ENCODE measurements at places on chromosomes 11 and 22. TPM values are rescaled to one million over a fixed set of nuclear protein-coding genes. Genes with fewer than 3 reads are reported as not detected.

The MPZL3 gene
- total RNA-seq, result 9.3 TPM

The ADORA2A gene
- total RNA-seq, result 4.0 TPM

The KCNK4 gene
- total RNA-seq, result not detected

- H3K27me3 ChIP-seq, result no peaks in the 10 kb centered on the region
- DNase-seq, result no peak
- H3K27ac ChIP-seq, result no peak overlapping the region
Measured at GRCh38 chr11:10606536-10607208, 38.2 kb upstream of the LYVE1 start.

DNA sequence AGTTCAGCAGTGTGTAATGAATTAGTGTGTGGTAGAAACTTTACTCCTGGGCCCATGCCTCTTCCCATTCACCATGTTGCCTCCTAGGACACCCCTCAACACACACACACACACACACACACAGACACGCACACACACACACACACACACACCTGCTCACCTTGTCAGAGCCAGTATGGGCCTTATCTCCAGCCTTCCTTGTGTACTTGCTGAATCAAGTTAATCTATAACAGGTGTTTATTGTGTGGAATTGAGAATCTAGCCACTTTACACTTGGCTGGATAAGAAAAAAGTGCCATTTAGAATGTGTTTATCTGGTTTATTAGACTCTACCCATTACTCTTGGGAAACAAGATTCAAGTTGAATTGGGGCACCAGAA is 14.5 kb upstream of the ZDHHC13 start:
- H3K27me3 ChIP-seq, result no peaks in the 10 kb centered on the region
- H3K4me3 ChIP-seq, result no peak overlapping the region
- no peaks in the 10 kb centered on the region for H3K4me1 ChIP-seq
- no peak overlapping the region for H3K27ac ChIP-seq
- DNase-seq, result no peak

- no peaks in the 10 kb centered on the region for H3K27me3 ChIP-seq
- H3K4me1 ChIP-seq, result no peaks in the 10 kb centered on the region
Measured at GRCh38 chr11:21640491-21640890, 552.4 kb upstream of the ANO5 start.

DNA sequence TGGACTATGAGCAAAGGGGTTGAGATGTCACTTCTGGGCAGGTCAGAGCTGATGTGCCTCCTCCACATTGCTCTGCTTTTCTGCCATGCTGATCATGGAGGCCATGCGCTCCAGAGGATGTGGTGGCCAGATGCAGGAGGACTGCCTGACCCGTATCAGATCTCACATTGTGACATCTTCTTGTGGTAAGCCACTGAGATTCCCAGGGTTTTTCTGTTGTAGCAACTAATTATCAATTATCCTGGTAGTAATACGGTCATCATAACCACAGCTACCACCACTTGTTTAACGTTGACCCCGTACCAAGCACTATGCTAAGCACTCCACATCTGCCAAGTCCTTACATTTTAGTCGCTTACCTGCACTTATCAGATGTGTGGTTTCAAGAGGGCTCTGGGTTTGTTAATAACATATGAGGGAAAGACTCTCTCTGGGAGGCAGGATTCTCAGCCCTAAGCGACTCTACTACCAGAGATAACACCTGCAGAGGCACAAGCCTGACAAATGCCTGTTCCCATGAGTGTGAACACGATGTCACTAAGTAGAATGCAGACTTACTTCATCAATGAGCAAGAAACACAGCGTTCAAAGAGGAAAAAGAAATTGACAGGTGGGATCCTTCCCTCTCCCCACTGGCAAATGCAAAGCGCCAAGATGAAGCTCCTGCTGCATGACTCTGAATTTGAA is 63.6 kb upstream of the TIMP3 start:
- H3K27ac ChIP-seq, result no peak overlapping the region
- peaks cover 44% of the 10 kb centered on the region for H3K4me1 ChIP-seq
- no peak overlapping the region for H3K4me3 ChIP-seq
- no peak for DNase-seq
- H3K36me3 ChIP-seq, result no peaks in the 10 kb centered on the region
- H3K27me3 ChIP-seq, result no peaks in the 10 kb centered on the region

DNA sequence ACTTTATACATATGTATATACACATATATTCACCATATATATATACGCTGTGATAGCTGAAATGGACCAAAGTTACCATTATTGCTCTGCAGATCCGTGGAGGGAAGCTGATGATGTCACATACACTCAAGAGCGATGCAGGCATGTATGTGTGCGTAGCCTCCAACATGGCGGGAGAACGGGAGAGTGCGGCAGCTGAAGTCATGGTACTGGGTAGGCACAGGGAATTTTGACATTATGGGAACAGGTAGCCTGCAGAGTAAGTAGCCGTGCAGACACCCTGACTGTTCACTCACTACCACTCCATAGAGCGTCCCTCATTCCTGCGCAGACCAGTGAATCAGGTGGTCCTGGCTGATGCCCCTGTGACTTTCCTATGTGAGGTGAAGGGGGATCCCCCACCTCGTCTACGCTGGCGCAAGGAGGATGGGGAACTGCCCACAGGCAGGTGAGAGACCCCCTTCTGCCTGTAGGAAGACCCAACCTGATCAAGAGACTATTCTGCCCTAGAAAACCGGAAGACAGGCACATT is 4.7 kb downstream of the ROBO3 start:
- H3K4me1 ChIP-seq, result peaks cover 24% of the 10 kb centered on the region
- H3K27me3 ChIP-seq, result peaks cover 76% of the 10 kb centered on the region
- H3K4me3 ChIP-seq, result no peak overlapping the region
- no peak for DNase-seq

GRCh38 chr11:36073411-36074203 is 129.7 kb downstream of the LDLRAD3 start:
- H3K36me3 ChIP-seq, result no peaks in the 10 kb centered on the region
- H3K4me3 ChIP-seq, result no peak overlapping the region
- no peak for DNase-seq
- no peak overlapping the region for H3K27ac ChIP-seq
- peaks cover 7% of the 10 kb centered on the region for H3K27me3 ChIP-seq
- no peaks in the 10 kb centered on the region for H3K4me1 ChIP-seq

- peaks cover 13% of the 10 kb centered on the region for H3K27me3 ChIP-seq
- DNase-seq, result no peak
- no peak overlapping the region for H3K4me3 ChIP-seq
- H3K36me3 ChIP-seq, result no peaks in the 10 kb centered on the region
- H3K27ac ChIP-seq, result no peak overlapping the region
Measured at GRCh38 chr11:73258104-73259035, 13.8 kb upstream of the P2RY6 start.

DNA sequence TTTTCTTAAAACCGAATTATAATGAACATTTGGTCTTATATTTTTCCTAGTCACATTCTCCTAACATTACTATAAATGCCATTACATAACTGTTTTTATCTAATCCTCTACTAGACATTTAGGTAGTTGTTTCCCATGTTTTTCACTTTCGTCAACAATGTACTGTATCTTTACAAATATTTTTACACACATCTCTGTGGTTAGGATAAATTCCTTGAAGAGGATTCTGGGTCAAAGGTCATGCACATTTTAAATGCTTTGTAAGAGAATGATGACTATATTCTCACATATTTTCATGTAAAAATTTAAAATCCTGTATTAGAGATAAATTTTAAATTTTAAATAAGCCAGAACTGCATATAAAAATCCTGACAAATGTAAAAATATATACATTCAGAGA is 61.3 kb upstream of the CLNS1A start:
- peaks cover 5% of the 10 kb centered on the region for H3K36me3 ChIP-seq
- no peak for DNase-seq
- H3K4me1 ChIP-seq, result peaks cover 7% of the 10 kb centered on the region
- no peak overlapping the region for H3K4me3 ChIP-seq

- DNase-seq, result no peak
- H3K4me3 ChIP-seq, result no peak overlapping the region
- H3K36me3 ChIP-seq, result no peaks in the 10 kb centered on the region
- H3K27ac ChIP-seq, result no peak overlapping the region
- H3K27me3 ChIP-seq, result no peaks in the 10 kb centered on the region
- H3K4me1 ChIP-seq, result no peaks in the 10 kb centered on the region
Measured at GRCh38 chr11:95268391-95268790, 37.4 kb upstream of the SESN3 start.
